ENCODE measurements at places on chromosomes 7 and 10.

DNA sequence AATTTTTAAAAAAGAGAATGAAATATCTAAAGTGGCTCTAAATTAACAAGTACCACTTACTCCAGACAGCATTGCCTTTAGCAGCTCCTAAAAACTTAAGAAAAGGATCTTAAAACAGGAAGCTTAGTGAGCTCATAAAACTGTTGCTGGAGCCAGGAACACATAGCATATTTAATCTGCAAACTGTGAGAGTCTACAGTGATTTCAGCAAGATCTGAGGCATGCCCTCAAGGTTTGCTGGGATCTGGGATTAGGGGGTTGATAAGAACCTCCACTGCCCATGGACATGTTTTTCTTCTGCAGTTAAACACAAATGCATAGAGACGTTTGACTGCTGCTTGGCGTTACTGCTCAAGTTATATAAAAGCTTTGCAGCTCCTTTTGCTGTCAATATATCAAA lies 3.8 kb downstream of the GLI3 start:
- no peak for DNase-seq

DNA sequence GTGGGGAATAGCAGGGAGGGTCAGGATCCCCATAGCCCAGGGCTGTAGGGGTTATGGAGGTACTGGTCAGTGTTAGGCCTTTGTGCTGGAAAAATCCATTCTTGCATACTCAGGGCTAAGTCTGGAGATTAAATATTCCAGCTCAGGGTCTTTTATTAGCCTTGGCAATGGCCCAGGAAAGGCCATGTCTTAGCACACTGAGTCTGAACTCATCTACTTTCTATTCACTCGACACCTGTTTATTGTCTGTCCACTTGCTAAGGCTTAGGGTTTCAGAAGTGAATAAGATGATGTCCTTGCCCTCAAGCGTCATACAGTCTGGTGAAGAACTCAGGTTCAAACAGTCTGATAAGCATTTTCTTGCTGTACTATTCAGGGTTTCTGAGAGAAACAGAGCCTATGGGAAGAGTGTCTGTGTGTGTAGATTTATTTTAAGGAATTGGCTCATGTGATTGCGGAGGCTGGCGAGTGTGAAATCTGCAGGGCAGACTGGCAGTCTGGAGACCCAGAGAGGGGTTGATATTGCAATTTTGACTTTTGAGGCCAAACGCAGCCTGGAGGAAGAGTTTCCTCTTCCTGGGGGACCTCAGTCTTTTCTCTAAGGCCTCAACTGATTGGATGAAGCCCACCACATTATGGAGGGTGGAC lies 135.8 kb downstream of the RAMP3 start:
- DNase-seq: no peak

GRCh38 chr7:151851145-151851751 lies 25.7 kb downstream of the PRKAG2 start:
- DNase-seq: peak; percentile 64

DNA sequence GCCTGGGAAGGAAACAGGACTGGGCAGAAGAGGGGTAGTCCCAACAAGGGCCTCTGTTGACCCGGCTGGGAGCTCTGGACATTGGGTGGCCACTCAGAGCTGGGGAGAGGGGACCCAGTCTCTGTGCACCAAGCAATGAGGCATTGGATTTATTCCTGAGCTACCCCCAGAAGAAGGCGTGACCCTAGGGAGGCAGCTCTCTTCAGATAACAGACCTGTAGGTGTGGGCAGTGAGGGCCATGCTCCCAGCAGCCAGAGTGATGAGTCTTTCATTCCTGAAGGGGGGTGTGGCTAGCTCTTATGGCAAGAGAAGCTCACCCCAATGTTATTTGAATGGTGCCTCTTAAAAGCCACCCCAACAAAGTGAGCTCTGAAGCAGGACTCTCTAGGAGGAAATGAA lies 20.4 kb downstream of the TEX36 start:
- DNase-seq: no peak

DNA sequence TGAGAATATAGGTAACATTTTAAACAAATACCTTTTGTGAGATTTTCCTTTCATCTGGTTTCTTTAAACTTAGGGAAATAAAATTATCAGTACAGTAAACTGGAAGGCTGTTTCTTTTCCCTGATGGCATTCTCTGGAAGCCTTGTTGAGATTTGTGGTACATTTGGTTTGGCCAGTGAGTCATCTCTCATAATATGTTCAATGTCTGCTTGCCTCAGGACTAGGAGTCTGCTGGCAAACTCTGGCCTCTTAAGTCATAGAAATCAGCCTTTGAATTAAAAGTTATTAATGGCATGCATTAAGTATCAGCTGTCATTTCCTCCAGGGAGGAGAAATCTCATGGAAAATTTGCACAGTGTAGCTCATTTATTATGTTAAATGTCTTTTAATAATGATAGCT lies 316.6 kb upstream of the KIAA1217 start:
- DNase-seq: no peak

DNA sequence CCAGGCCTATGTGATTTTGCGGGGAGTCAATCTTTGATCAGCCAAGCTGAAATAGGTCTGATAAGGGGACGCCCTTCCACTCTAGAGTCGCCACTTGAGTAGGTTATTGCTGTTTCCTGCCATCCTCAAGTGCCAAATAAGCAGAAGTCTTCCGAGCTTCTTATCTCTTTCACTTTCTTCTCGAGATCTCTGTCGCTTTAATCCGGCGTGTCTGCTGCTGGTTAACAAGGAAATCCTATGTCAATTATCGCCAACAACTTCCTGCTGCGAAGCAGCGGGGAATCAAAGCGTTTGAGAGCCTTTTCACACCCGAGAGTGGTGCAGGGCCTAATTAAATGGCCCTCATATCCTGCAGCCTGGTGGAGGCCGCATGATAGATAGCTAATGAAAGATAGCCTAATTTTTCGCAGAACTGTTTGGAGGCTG lies 215.9 kb downstream of the RAB11FIP2 start:
- peak; percentile 35 for DNase-seq

DNA sequence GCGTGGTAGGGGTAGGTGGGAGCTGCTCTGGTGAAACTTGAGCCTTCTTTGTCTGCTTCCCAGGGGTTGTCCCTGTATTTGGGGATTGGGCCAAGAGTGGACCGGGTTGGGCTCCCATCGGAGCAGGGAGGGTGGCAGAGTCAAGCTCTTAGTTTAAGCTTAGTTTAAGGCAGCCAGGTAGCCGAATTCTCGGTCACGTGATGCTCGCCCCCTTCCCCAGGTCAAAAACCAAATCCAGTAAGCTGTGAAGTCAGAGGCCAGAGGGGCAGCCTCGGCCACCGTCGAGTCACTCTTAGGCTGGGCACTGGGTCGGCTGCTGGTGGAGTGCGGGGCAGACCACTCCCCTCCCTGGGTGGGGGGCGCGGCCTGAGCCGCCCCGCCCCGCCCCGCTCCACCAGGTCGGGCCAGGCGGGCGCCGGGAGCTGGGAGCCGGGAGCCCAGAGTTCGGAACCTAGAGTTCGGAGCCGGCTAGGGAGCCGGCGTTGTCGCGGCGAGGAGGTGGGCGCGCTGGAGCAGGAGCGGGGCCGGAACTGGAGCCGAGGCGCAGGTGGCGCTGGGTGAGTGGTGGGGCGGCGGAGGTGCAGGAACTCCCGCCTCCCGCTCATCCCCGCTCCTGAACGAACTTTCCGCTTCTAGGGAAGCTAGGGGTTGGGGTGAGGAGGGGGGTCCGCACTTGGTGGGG lies 2.8 kb upstream of the LZTS2 start:
- DNase-seq: no peak

- peak; percentile 50 for DNase-seq
Measured at GRCh38 chr10:30002426-30003266, 56.7 kb downstream of the JCAD start.

DNA sequence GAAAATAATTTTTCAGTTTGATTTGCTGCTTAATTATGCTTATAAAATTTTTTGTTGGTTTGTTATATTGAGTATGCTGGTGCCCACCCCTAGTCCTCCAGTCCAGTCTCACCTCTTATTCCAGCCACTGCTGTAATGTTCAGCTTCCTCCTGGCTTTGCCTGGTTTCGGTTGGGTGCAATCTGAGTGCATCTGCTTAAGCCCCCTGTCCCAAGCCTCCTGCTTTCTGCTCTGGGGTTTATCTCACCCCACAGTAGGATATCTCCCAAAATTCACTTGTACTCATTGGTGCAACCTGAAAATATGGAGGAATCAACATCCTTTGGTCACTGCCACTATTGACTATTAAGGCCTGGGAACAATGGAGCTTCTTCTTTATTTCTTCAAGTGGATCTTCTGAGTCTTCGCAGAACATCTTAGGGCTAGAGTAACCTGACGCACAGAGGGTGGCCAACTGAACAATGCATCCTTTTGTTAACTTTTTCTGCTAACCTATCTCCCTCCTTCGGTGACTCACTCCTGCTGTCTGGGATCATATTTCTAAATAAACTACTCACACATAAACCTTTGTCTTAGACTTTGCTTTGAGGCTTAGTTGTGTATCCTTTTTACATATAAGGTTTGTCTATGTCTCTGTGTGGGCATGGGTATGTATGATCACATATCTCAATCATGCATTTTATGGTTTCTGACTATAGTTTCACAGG lies 19.1 kb upstream of the SOSTDC1 start:
- DNase-seq: no peak

GRCh38 chr7:12584930-12585329 lies 14.4 kb downstream of the SCIN start:
- peak; percentile 10 for DNase-seq

- no peak for DNase-seq
Measured at GRCh38 chr7:154698726-154699291, 304.1 kb downstream of the PAXIP1 start.

- DNase-seq: no peak
Measured at GRCh38 chr10:118096022-118096421, 49.3 kb upstream of the RAB11FIP2 start.

- DNase-seq: no peak
Measured at GRCh38 chr10:114940735-114941134, 2.7 kb downstream of the TRUB1 start.

- DNase-seq: no peak
Measured at GRCh38 chr7:37960483-37960882, 40.0 kb downstream of the EPDR1 start.

DNA sequence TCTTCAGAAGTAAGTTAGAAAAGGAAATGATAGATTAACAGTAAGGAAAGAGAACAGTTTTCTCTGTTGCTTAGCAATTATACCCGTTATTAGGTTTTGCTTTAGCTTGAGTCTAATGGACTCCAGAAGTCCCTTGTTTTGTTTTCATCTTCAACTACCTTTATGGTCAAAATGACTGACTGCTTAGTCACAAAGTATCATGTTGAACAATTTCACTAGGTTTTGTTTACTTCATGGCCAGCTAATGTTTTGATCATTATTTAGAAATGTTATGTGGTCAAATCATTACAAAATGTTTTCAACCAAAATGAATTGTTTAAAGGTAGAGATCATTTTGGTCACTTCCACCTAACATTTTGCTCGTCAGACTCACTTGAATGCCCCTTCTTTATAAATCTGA lies 1.9 kb downstream of the UBN2 start:
- DNase-seq: peak; percentile 6

GRCh38 chr7:130838738-130839137 lies 104.7 kb upstream of the KLF14 start:
- no peak for DNase-seq

DNA sequence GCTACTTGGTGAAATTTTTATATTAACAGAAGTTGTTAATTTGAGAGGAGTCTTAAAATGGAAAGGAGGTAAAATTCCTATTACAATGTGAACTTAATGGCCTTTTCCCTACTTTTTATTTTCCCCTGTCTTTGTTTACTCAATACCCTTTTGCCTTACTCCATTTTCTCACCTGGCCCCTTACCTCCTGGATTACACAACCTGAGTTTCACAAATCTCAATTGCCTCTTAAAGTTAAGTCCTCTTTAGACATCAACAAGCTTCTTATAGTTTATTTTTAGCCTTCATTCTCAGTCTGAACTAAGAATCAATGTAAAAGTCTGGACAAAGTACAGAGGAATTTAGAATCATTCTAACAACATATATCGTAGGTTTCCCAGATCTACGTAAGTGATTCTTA lies 247.0 kb downstream of the PCDH15 start:
- no peak for DNase-seq

DNA sequence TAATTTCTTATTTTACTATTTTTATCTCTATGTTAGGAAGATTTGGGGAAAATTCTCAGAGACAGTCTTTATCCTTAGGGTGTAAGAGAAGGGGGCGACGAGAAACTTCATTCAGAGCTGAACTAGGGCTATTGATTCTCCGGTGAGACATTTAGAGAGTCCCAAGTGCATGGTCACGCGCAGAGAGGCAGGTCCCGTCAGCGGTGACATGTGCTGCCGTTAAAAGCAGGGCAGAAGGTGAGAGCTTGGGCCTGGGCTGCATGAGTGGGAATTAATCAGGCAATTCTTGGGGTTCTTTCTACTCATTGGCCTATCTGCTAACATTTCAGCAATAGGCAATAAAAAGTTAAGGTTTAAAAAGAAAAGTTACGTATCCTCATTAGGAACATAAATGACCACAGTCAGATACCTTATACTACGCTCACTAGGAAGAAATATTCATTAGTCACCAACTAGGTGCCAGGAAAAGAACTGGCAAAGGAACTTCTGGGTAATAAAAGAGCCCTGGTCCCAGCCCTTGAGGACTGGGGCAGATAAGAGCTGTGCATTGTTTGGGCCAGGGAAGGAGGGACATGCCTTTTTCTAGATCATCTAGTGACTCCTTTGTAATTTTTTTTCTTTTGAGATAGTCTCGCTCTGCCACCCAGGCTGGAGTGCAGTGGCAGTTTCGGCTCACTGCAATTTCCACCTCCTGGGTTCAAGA lies 21.2 kb downstream of the PRKCQ start:
- DNase-seq: no peak

GRCh38 chr10:76491216-76491615 lies 1059.8 kb downstream of the LRMDA start:
- no peak for DNase-seq

- no peak for DNase-seq
Measured at GRCh38 chr7:143388491-143389101, 7.5 kb downstream of the ZYX start.

DNA sequence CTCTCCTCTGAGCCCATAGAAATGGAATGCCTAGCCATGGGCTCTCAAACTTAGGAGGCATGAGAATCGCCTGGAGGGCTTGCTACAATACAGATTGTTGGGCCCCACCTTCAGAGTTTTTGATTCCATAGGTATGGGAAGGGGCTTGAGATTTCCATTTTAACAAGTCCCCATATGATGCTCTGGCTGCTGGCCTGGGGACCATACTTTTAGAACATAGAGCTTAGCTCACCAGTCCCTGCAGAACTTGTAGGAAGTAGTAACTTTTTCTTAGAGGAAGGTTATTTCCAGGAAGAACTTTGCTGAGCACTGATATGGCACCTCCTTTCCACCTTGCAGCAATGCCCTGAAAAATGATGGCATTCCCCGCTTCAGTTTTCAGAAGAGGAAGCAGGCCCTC lies 177.0 kb upstream of the ZMIZ1 start:
- no peak for DNase-seq

GRCh38 chr10:122541541-122542002 lies 19.0 kb upstream of the DMBT1 start:
- no peak for DNase-seq

- DNase-seq: no peak
Measured at GRCh38 chr7:40263752-40264390, 129.1 kb downstream of the SUGCT start.

- DNase-seq: no peak
Measured at GRCh38 chr10:27512548-27512947, 8.4 kb downstream of the RAB18 start.

All from CD4-positive, alpha-beta T cell treated with Interferon alpha-2 for 1 hour (primary cell).